ENCODE measurements at places on chromosomes 6 and 20. TPM values are rescaled to one million over a fixed set of nuclear protein-coding genes. Genes with fewer than 3 reads are reported as not detected.

Gene RIMS1
- 12.3 TPM for total RNA-seq

DNA sequence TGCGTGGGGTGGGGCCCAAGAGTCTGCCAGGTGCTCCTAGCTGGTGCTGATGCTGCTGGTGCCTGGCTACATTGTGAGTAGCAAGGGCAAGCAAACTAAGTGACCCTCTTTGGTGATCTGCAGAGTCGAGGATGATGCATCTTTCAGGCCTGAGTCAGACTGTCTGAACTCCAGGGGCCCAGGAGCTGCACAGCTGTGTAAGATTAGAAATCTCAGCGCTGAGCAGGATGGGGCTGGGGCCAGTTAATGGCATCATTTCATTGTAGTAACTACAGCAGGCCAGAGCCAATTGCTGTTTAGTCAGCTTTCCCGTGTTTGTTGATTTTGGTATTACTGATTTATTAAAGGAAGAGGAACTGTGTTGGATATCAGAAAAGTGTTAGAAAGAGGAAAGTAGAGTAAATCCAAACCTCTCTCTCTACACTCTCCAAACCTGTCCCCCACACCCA is 365.2 kb downstream of the PAX1 start:
- H3K4me3 ChIP-seq = no peak overlapping the region
- H3K27ac ChIP-seq = no peak overlapping the region
- no peaks in the 10 kb centered on the region for H3K36me3 ChIP-seq
- H3K27me3 ChIP-seq = no peaks in the 10 kb centered on the region

DNA sequence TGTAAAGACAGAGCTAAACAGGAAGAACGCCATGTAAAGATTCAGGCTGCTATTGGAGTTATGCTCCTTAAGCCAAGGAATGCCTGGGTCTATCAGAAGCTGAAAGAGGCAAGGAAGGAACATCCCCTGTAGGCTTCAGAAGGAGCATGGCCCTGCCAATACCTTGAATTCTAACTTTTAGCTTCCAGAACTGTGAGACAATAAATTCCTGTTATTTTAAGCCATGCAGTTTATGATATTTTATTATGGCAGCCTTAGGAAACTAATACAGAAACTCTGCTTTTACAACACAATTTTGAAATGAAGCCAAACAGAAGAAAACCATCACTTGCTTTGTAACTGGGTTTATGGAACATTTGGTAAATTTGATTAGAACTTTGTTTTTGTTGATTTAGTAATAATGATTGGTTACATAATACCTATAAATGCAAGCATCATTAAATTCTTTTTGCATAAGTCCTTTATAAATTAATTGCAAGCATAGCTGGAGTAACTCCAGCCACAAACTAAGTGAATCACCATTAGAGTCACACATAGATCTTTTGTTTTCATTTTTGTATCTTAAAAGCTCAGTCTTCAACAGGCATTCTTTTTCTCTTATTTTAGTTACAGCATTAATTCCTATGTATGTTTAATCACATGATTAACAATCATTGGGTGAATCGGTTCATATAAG is 33.5 kb upstream of the TSPYL1 start:
- H3K4me3 ChIP-seq = no peak overlapping the region
- H3K36me3 ChIP-seq = no peaks in the 10 kb centered on the region
- no peak for DNase-seq
- H3K27me3 ChIP-seq = no peaks in the 10 kb centered on the region
- H3K4me1 ChIP-seq = no peaks in the 10 kb centered on the region
- no peak overlapping the region for H3K27ac ChIP-seq

- DNase-seq = no peak
- H3K36me3 ChIP-seq = no peaks in the 10 kb centered on the region
- H3K4me1 ChIP-seq = peaks cover 21% of the 10 kb centered on the region
- H3K27me3 ChIP-seq = peaks cover 5% of the 10 kb centered on the region
Observed at GRCh38 chr6:139030228-139030963, 1.9 kb downstream of the ABRACL start.

DNA sequence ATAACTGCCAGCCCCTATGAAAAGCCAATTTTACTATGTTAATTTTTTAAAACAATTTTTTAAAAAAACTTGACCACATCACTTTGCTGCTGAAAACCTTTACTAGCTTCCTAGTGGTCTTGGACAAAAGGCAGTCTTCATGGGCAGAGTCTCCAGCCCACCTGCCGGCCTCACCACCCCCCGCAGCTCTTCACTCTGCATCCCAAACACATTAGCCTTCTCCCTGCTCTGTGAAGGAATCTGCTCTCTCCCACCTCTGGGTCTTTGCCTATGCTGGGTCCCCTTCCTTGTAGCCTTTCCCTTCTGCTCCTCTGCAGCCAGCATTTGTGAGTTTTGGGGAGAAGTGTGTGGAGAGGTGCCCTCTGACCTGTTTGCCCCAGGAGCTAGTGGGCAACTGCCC is 170.7 kb upstream of the MLN start:
- H3K4me3 ChIP-seq = no peak overlapping the region
- peaks cover 7% of the 10 kb centered on the region for H3K36me3 ChIP-seq
- DNase-seq = no peak
- H3K4me1 ChIP-seq = no peaks in the 10 kb centered on the region
- H3K27me3 ChIP-seq = peaks cover 15% of the 10 kb centered on the region

- H3K27ac ChIP-seq = no peak overlapping the region
- H3K4me3 ChIP-seq = no peak overlapping the region
- peaks cover 12% of the 10 kb centered on the region for H3K4me1 ChIP-seq
Observed at GRCh38 chr6:6811128-6812009, 222.8 kb downstream of the LY86 start.

DNA sequence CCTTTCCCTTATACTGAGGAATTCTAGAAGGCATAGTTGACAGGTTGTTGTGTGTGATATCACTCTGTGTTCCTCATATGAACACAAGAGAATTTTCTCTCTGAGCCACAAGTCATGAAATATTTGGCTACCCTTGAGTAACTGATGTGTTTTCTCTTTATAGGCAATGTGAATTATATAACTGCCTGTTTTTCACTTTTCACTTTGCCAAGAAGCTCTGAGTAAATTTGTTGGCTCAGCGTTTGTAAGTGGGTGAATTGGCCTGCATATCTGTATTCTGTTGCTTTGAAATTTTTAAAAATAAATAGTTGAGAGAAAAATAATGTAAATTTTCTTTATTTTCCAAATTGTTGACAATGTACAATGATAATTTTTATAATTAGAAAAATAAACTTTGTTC is 5.2 kb upstream of the BTBD9 start:
- H3K27me3 ChIP-seq = no peaks in the 10 kb centered on the region
- DNase-seq = no peak
- H3K36me3 ChIP-seq = no peaks in the 10 kb centered on the region
- peaks cover 14% of the 10 kb centered on the region for H3K4me1 ChIP-seq

GRCh38 chr6:72857791-72858585 is 236.1 kb downstream of the KCNQ5 start:
- H3K4me1 ChIP-seq = peaks cover 2% of the 10 kb centered on the region
- H3K27me3 ChIP-seq = no peaks in the 10 kb centered on the region
- H3K36me3 ChIP-seq = no peaks in the 10 kb centered on the region
- DNase-seq = no peak
- no peak overlapping the region for H3K4me3 ChIP-seq

DNA sequence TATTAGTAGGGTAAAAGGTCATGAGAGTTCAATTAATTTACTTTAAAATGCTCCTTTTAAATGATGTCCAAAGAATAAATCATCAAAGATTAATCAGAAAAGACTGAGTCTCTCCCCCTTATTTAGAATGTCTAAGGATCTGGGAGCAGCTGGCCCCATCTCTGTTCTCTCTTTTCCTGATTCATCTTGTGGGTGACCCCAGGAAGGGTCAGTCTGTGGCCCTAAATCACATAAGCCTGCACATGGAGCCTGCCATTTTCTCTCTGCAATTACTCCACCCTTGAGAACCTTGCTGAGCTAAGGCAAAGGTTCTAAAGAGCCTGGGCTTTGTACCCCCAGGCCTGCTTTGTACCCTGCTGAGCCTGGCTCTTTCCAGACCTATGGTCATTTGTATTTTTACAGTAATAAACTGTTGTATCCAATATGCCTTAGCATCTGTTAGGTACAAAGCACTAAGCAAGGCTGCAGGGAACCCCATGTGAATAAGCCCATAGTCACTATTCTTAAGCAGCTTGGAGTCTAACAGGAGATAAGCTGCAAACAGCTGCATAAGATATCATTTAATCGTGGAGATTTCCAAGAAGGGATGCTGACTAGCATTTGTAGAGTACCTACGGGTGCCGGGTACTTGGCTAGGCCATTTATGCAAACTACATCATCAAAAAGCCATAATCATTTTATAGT is 431.0 kb upstream of the MARCKS start:
- DNase-seq = no peak
- H3K4me1 ChIP-seq = no peaks in the 10 kb centered on the region
- H3K27me3 ChIP-seq = no peaks in the 10 kb centered on the region

Gene DEFB110
- total RNA-seq = not detected

Gene SAMD10
- 3.1 TPM for total RNA-seq

Gene COL9A3
- 78.7 TPM for total RNA-seq

DNA sequence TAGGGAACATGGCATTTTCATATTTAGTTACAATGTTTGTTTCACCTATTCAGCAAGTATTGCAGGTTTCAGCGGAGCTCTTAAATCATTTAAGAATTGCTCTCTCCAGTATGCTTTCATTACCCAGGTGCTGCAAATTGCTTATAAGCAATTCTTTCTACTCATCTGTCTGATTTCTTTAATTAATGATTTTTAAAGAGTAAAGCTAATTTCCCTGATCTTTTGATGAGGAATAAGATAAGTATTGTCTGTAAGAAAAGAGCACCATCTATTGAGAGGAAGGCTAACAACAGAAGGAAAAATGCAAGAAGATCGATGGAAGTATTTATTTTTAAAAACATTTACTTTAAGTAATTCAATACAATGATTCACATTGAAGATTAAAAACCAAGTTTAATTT is 2.0 kb downstream of the OPRM1 start:
- no peak overlapping the region for H3K27ac ChIP-seq
- H3K36me3 ChIP-seq = no peaks in the 10 kb centered on the region
- DNase-seq = no peak
- H3K4me1 ChIP-seq = no peaks in the 10 kb centered on the region

DNA sequence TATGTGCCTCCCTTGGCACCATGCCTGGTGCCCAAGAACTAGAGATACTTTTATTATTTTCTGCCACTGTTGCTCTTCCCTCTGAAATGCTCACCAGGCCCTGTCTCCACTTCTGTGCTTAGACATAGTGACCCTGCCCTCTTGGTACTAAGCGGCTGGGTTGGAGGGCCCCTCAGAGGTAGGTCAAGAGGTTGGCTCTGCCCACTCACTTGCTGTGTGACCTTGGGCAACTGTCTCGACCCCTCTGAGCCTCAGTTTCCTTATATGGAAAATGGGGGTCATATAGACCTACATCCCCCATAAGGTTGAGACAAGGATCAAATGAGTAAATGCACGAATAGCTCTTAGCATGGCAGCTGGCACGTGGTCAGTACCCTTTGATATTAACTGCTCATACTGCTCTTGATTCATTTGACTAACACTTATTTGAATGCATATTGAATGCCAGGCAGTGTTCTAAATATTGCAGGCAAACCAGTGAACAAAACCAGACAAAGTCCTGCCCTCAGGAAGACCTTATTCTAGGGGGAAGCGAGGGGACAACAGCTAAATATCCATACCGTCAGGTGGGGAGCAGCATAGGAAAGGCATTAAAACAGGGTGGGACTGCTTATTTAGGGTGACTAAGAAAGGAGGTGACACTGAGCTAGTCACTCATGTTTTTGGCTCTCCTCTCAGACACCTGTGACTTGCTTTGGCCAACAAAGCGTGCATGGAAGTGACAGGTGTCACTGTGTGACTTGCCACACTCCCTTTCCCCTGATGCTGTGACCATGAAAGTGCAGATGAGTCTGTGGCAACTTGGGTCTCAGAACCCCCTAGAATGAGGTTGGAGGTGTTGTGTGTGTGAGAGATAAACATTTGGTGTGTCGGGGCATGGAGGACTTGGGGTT is 14.3 kb upstream of the SPO11 start:
- no peaks in the 10 kb centered on the region for H3K4me1 ChIP-seq
- DNase-seq = no peak
- H3K27ac ChIP-seq = no peak overlapping the region

Gene SALL4
- total RNA-seq = 41.0 TPM

GRCh38 chr6:141688916-141689315 is 443.8 kb upstream of the GJE1 start:
- H3K27me3 ChIP-seq = no peaks in the 10 kb centered on the region
- H3K36me3 ChIP-seq = no peaks in the 10 kb centered on the region
- H3K4me1 ChIP-seq = no peaks in the 10 kb centered on the region
- no peak overlapping the region for H3K4me3 ChIP-seq
- no peak for DNase-seq

Gene GGTLC1
- total RNA-seq = not detected

Gene ZNF334
- total RNA-seq = 32.9 TPM

DNA sequence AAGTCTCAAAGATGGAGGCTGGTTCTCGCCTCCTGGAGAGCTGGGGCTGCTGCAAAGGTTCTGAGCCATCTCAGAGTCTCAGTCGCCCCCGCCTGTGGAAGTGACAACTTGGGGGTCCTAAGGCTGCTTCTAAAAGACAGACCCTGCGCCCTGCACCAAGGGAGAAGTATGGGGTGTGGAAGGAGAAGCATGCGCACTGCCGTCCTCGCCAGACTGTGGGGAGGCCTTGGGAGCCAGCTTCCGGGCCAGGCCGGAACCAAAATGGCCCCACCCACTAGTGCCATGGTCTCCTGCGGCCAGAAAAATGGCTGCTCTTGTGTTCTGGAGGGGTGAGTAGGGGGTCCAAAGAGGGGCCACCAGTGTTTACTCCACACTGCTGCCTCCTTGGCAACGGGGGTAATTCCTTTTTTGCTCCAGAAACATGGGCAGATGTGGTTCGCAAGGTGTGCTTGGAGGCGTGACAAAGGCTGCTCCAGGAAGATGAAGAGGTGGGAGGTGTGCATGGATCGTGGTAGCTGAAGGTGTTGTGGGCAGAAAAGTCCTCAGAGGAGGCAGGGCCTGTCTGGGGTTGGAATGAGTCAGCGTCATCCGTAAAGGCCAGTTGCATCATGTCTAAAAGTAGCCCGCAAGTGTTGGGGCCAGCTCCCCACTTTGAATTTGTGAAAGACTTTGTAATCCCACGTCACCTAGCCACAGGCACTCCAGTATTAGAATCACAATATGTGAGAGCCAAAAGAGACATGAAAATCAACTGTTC is 329.8 kb upstream of the SOX4 start:
- peaks cover 4% of the 10 kb centered on the region for H3K36me3 ChIP-seq
- peaks cover 2% of the 10 kb centered on the region for H3K27me3 ChIP-seq
- H3K4me3 ChIP-seq = no peak overlapping the region
- H3K4me1 ChIP-seq = peaks cover 3% of the 10 kb centered on the region
- DNase-seq = no peak

DNA sequence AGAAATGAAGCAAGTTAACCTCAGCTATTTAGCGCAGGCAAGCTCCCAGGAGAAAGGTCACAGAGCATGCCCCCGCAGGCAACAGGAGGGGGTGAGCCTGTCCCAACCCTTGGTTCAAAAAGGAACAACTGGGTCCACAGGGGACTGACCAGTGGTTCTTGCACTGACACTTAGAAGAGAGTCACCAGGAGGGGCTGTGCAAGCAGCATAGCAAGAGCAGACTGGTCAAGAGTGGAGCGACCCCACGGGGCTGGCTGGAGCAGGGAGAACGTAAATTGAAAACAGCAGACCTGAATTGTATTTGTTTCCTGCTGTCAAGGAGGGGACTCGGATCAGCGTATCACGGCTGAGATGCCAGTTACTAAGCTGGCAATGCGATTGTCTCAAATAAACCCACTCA is 32.8 kb downstream of the GABRR1 start:
- no peaks in the 10 kb centered on the region for H3K27me3 ChIP-seq
- H3K36me3 ChIP-seq = no peaks in the 10 kb centered on the region
- peak; percentile 31 for DNase-seq
